Stimulated activated CD4-positive, alpha-beta T cell treated with anti-CD3 and anti-CD28 coated beads, Interleukin-2, amount 100 ng/mL, for 48 hours (primary cell): ENCODE measurements at places on chromosomes 11 and 22.

DNA sequence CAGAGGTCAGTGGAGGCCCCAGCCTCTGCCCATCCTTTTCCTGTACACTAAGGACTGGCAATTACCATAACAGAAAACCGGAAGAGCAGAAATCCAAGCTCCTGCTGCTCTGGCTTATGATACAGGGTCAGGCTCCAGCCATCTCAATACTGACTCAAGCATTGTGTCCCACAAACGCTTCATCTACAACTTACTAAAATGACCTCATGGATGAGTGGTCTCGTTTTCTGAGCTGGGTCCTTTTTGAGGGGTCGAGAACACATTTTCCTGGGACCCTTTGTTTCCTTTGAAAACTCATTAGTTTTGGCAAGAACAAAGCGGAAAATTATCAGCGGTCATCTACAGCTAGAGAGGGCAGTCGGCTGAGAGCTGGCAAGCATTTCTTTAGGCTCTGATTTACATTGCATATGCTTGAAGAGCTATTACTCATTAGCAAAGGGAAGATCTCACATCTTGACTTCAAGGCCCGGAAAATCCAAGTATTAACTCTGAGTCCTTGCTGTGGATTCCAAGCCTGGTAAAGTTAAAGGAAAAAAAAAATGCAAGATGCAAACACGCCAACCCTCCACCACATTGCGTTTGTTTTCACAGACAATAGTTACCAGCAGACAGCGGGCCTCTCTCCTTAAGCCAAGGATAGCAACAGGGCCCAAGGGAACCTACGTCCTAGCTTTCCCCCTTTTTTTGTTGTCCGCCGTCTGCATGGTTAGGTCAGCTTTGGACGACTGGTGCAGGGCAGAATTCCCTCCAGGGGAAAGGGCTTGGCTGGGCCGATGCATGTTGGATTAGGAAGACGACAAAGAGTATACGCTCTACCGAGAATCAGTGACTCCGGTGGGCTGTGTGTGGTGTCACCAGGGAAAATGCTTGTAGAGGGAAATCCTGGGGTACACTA is 1.8 kb downstream of the TESMIN start:
- DNase-seq = no peak

- no peak for DNase-seq
Measured at GRCh38 chr11:2846056-2846455, 39.5 kb downstream of the CDKN1C start.

- no peak for DNase-seq
Measured at GRCh38 chr22:29096736-29097669, 24.2 kb downstream of the KREMEN1 start.

DNA sequence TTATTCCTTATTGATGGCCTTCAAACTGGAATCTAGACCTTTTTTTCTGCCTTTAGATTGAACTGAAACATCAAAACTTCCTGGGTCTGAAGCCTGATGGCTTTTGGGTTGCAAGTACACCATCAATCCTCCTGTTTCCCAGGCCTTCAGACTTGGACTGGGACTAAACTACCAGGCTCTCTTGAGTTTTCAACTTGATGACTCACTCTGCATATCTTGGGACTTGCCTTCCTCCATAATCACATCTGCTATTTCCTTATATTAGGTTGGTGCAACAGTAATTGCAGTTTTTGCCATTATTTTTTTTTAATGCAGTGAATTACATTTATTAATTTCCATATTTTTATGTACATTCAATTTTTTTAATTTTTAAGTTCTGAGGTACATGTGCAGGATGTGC is 7.0 kb downstream of the OR51B5 start:
- DNase-seq = no peak

GRCh38 chr11:73564903-73565302 is 33.0 kb downstream of the FAM168A start:
- DNase-seq = no peak

- DNase-seq = no peak
Measured at GRCh38 chr11:129331217-129331616, 44.4 kb upstream of the BARX2 start.

GRCh38 chr11:130383344-130384211 is 44.8 kb downstream of the ADAMTS8 start:
- no peak for DNase-seq

GRCh38 chr11:59281177-59281576 is 68.5 kb upstream of the MPEG1 start:
- DNase-seq = no peak

- DNase-seq = no peak
Measured at GRCh38 chr11:123186286-123186685, 8.8 kb downstream of the CLMP start.

- DNase-seq = no peak
Measured at GRCh38 chr11:43686207-43686606, 5.7 kb downstream of the HSD17B12 start.

GRCh38 chr11:128285321-128285720 is 302.0 kb downstream of the ETS1 start:
- DNase-seq = no peak

DNA sequence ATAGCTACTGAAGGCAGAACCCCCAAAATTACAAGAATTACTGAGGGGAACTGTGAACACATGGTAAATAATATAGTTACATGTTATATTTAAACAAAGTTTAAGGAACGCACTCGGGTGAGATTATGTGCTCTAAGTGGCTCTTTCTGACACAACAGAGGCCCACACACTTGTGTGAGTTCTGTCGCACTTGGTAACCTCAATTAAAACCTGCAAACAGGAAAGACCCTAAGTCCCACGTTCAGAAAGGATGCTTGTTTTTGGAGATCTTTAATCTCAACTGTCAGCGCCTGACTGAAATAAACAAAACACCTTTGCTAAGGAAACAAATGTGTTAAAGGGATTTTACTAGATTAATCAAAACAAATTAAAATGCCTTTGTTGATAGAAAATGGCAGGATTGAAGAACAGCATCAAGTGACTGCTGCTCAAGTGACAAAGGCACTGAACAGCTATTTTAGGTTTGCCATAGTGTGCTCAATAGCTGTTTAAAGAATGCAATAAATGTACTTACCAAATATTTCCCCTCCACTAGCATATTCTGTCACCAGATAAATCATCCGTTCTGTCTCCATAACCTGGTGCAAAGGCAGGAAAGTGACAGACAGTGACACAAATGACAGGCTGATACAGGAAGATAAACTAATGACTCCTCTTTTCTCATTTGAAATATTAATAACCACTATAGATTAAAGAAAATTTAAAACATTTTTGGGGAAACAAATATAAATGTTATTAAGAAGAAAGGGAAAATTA is 116.3 kb upstream of the APOA1 start:
- DNase-seq = no peak

DNA sequence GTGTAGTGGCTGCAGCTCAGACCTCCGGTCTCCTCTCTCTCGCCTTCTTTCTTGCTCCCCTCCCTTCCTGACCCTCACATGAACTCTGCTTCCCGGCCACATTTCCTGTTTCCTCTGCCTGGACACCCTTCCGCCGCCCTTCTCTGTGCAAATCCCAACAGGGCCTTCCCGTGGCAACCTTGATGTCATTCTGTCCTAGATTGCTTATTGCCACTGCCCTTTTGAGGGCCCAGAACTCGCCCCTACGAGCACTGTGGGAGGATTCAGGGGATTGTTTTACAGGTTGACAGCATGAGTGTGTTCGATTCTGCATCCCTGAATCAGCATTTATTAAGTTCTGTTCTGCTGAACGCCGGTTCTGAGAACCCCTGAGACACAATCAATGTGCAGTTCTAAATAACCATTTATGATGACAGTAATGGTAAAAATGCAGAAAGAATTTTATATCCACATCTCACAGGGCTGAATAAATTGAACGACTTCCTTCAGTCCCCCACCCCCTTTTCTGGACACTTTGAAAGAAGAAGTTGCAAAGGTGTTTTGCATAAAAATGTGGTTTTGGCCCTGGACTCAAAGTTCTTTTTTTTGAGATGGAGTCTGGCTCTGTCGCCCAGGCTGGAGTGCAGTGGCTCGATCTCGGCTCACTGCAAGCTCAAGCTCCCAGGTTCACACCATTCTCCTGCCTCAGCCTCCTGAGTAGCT is 6.4 kb downstream of the BATF2 start:
- no peak for DNase-seq

DNA sequence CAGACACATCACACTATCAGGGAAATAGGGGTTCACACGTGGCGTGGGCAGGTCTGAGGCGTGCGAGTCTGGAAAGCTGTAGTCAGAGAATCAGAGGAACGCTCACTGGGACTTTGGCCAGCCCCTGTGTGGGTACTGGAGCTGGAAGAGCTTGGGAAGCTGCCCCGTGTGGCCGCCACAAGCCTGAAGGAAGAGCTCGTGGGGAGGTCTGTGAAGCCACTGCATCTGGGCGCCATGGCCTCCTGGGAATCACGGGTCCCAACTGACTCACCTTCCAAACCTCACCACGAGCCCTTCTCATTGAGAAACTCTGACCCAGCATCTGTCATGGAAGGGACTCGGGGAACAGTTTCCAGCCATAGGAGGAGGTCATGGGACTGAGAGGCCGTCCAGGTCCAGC is 5.9 kb upstream of the MRGPRF start:
- no peak for DNase-seq

DNA sequence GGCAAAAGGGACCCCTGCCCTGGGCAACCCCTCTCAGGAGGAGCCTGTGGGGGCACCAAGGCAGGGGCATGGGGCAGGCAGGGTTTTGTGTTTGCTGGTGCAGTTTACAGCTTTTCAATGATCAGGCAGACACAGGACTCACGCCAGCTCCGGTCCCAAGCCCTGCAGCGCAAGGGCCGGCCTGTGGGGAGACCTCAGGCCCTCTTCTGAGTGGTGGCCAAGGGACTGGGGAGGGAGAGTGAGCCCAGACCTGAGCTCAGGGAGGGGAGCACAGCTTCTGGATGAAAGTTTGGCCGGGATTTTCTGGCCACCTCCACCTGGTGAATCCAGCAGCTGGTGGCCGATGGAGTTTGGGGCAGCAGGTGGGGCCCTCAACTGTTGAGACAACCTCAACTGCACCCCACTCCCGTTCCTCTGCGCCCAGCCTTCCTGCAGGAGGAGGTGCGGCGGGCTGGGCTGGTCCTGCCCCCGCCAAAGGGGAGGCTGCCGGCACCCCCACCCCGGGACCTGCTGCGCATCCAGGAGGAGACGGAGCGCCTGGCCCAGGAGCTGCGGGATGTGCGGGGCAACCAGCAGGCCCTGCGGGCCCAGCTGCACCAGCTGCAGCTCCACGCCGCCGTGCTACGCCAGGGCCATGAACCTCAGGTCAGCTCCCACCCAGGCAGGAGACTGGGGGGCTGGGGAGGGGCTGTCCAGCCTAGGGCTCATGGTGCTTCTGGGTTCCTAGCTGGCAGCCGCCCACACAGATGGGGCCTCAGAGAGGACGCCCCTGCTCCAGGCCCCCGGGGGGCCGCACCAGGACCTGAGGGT is 3.6 kb downstream of the TCIRG1 start:
- no peak for DNase-seq

DNA sequence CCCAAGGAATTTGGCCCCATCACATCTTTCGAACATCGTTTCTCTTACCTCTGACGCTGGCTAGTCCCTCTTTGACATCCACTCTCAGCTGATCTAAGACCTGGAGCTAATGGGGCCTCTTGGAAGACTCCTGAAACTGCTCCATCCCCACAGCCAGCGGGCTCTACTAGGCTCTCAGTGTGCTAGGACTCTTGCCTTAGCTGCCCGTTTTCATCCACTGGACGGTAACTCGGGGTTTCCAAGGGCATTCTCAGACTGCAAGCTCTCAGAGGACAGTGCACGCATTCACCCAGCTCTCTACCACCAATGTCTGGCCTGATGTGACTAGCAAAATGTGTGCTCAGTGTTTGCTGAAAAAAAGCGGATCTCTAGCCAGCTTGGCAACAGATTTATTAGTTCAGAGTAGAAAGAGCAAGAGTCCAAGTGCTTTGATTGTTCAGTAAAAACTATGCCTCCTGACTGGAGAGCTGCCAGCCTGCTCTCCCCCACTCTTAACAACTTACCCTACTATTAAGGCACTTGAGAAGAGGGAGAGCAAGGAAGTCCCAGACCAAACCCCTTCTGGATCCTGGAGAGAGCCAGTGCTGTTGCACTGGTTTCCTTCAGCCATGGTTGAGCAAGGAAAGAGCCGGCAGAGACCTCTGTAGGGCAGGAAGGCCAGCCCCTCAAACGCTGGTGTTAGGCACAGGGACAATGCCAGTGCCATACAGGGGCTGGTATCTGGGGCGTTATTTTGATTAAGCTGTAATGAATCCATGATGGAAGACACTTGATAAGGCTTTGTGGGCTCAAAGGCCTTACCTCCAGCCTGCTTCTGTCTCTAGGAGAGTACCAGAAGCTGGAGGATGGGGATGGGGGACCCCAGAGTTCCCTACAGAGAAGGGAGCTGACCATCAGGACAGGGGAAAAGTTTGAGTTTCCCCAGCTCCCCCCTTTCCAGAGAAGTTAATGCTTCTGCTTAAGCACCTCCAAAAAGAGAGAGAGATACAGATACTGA is 9.2 kb downstream of the RELA start:
- DNase-seq = no peak

DNA sequence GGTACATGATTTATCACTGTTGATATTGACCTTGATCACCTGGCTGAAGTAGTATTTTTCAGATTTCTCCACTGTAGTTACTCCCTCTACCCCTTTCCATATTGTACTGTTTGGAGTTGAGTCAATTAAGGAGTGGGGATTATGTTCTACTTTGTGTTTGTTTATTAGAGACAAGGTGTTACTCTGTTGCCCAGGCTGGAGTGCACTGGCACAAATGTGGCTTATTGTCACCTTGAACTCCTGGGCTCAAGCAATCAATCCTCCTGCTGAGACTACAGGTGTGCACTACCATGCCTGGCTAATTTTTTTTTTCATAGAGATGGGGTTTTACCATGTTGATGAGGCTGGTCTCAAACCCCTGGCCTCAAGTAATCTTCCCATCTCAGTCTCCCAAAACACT is 85.3 kb upstream of the CCDC90B start:
- DNase-seq = no peak

DNA sequence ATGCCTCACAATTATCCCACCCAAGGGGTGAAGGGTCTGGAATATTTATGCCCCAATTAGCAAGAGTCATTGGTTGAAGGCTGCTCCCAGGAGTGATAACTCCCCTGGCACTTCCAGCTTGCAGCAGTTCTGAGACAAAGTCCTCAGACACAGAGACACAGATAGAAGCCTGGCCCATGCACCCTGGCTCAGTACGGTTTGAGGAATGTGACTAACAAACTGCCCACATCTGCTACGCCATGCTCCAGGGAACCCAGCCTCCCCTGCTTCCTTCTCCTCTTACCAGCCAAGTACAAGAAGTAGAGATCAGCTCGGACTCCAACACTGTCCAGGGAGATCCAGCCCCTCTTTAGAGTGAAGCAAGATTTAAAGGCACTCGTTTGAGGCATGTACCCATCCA is 48.5 kb upstream of the BMAL1 start:
- no peak for DNase-seq

- peak; percentile 7 for DNase-seq
Measured at GRCh38 chr11:62497132-62497801, 49.3 kb downstream of the AHNAK start.

- no peak for DNase-seq
Measured at GRCh38 chr11:132026746-132027145, 656.3 kb downstream of the NTM start.

- DNase-seq = no peak
Measured at GRCh38 chr22:47050401-47051051, 288.1 kb downstream of the TBC1D22A start.

GRCh38 chr11:46916286-46917108 is 1.9 kb downstream of the LRP4 start:
- no peak for DNase-seq
